MM.1S (cell line): ENCODE measurements at places on chromosomes 1 and 21.
A peak's percentile ranks its signal among the peaks of the same experiment; 100 is the strongest.

DNA sequence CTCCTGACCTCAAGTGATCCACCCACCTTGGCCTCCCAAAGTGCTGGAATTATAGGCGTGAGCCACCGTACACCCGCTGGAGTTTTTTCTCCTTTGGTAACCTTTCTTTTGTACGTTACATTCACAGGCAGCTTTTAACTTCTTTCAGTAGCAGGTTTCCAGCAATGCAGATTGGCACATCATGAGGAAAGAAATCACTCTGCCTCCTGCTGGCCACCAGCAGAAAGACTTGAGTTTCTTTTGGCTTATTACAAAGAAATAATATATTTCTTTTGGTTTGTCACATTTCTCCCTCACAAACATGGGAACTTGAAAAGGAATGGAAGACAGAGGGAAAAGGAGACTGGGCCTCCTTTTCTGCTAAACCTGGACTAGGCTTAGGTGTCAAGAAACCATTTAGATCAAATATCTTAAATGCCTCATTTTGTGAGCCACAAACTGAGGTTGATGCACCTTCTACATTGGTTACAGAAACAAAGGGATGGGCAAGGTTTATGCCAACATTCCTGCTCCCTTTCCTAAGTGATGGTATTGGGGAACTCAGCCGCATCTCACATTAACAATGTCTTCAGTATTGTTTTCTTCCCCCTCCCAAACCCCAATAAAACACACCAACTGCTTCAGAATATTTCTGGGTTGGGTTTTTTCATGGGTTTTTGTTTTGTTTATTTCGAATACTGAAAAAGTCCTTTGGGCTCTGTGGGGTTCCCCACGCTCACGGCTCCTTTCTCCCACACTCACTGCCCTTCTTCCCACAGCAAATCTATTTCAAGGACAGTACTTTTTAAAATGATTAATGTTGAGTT is 7.7 kb downstream of the ENSA start:
- DNase-seq = peak; percentile 69

DNA sequence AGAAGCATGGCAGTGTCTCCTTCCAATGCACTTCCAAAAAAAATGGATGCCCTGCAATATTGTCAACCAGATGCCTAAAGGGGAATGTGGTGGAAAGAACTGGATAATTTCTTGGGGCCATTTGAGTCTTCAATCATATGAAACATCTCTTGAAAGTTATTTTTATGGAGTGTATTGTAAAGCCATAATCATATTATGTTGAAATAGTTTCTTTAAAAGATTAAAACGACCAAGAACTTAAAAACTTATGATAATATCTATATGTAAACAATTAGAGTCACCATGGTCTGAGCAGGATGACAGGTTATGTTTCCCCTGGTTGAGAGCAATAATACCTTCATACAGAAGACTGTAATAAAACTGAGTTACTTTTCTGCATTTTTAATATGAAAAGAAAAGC is 457.2 kb downstream of the PCP4 start:
- DNase-seq = no peak

DNA sequence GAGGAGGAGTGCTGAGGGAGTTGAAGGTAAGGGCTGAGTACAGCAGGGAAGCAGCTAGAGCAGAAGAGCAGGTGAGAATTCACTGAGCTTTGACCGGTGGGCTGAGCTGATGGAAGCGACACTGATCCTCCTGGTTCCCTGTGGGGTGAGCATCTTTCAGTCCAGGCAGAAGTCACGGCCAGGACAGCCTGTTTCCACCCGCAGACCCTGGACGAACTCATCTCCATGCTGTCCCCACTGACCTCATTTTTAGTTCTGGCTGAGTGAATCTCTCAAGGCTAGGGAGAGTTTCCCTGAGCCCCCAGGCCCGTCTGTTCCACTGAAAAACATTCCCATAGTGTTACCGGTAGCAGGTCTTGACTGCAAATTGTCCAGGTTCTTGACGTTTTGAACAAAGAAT is 31.5 kb downstream of the FAM163A start:
- DNase-seq = no peak

GRCh38 chr1:183604038-183604808 is 14.0 kb upstream of the NCF2 start:
- DNase-seq = no peak

GRCh38 chr1:226406401-226406881 is 1.5 kb downstream of the PARP1 start:
- DNase-seq = peak; percentile 82

DNA sequence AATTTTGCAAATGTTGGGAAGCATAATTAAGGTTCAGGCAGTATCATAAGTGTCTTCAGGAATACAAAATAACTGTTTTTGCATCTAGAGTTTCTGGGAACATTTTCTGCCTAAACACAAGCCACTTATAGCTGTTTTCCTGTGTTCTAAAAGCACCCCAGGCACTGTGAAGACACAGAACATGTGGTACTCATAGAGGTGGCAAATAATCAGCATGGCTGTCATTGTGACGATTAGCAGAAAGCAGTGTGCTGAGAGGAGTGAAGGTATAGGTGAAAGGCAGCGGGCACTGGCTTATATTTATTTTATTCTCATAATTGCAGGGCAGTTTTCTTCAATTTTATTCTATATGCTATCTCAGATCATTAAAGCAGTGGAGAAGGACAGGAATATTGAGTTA is 119.6 kb downstream of the LRRC53 start:
- no peak for DNase-seq

DNA sequence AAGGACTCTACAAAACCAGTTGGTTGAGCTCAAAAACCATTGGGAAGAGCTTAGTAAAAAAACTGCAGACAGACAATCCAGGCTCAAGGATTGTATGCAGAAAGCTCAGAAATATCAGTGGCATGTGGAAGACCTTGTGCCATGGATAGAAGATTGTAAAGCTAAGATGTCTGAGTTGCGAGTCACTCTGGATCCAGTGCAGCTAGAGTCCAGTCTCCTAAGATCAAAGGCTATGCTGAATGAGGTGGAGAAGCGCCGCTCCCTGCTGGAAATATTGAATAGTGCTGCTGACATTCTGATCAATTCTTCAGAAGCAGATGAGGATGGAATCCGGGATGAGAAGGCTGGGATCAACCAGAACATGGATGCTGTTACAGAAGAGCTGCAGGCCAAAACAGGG is 104.0 kb upstream of the BMP8A start:
- no peak for DNase-seq

DNA sequence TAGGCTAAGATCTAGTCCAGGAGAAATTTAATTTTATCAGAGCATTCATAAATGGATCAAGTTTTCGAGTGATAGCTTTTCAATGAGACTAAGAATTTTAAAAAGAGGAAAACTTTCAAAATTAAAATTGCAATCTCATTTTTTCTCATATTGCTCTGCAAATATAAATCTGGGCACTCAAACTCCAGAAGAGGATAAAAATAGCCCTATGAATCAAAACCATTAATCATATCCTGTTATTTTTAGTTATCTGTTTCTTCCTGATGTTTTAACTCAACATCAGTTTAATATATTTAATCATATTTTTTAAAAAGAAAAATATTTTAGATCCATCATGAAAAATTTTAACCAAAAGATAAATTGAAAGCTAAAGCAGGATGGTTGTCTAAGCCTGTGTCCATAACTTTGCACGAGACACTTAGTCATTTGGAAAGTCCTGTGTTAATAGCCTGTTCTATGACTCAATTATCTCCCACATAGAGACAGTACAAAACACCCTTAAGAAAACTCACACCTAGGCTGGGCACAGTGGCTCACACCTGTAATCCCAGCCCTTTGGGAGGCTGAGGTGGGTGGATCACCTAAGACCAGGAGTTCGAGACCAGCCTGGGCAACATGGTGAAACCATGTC is 17.1 kb upstream of the PRRC2C start:
- DNase-seq = no peak

DNA sequence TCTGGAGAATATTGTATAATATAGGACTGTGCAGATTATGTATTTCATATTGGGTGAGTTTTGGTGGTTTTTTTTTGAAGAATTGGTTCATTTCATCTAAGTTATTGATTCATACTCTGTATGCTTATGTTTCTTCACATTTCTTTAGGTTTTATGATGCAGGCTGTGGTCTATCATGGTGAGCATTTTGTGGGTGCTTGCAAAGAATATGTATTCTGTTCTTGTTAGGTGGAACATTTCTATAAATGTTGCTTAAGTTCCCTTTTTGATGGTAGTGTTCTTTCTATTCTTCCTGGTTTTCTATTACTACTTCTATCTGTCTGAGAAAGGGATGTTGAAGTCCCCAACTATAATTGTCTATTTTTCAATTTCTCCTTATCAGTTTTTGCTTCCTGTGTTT is 42.6 kb downstream of the PKN2 start:
- DNase-seq = no peak

DNA sequence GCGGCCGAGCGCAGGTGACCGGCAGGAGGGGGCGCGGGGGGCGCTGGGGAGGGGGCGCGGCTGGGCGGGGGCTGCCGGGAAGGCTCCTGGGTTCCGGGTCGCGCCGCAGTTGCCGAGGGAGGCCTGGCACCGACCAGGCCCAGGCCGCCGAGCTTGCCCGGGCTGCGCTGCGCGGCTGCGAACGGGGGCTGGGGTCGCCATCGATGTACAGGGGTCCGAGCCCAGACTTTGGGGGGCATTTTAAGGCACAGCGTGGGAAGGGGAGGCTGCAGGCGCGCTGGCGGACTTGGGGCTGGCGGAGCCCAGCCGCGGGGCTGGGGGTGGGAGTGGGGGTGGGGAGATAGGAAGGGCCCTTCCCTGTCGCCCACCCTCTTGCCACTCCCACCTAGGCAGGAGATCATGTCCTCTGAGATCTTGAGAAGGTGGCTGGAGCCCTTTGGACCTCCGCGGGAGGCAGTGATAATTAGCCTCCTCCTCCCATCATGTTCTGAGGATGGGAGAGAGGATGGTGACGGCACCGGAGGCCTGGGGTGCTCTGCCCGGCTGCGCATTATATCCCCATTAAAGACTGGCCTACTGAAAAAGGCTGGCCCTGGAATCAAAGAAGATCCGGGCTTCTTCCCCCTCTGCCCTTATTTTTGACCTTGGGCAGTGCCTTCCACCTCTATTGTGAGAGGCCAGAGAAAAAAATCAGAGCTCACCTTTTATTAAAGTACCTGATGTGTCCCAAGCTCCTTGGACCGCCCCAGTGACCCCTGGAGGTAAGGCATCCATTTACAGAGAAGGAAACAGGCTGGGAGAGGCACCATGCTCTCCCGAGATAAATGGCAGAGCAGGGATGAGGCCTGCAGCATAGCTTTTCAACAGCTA is 497 bp downstream of the FBXO44 start:
- no peak for DNase-seq

DNA sequence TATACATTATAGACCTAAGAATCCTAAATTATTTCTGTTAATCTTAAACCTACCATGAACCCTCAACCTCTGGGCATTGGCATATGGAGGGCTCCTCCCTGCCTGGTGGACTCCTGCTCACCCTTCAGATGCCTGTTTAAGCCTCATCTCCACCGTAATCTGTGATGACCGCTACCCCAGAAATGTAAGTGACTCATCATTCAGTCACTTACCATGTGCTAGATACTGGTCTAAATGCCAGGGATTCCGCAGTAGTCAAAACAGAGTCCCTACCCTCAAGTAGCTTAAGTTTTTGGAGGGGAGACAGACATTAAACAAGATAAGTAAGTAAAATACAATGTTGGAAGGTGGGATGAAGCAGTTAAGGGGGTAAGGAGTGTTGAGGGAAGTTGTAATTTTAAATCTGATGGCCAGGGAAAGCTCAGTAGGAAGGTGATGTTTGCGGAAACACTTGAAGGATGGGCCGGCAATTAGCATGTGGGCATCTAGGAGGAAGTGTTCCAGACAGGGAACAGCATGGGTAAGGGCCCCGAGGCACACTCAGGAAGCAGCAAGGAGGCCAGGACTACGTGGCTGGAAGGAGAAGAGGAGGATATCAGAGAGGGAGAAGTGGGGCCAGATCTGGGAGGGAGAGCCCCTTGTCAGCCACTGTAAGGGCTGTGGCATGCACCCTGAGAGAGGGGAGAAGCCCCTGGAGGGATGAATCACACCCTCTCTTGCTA is 141.7 kb upstream of the HOOK1 start:
- DNase-seq = no peak

DNA sequence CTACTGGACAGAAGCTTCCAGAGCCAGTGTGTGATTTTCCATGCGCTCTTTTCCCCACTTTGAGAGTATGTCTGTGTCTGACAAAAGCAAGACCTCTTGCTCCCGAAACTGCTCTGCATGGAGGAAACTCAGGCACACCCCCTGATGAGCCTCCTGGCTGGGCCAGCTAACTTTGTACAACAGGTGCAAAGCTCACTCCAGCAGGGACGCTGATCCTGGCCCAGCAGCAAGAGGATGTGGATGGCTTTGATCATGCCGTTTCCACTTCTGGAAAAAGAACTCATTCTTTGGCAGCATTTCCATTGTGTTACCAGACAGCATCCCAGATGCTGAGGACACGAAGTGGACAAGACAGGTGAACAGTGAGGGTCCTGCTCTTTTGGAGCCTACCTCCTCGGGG is 103.1 kb downstream of the TLR5 start:
- DNase-seq = no peak

- DNase-seq = no peak
Observed at GRCh38 chr1:98940722-98941079, 64.0 kb downstream of the PLPPR5 start.

DNA sequence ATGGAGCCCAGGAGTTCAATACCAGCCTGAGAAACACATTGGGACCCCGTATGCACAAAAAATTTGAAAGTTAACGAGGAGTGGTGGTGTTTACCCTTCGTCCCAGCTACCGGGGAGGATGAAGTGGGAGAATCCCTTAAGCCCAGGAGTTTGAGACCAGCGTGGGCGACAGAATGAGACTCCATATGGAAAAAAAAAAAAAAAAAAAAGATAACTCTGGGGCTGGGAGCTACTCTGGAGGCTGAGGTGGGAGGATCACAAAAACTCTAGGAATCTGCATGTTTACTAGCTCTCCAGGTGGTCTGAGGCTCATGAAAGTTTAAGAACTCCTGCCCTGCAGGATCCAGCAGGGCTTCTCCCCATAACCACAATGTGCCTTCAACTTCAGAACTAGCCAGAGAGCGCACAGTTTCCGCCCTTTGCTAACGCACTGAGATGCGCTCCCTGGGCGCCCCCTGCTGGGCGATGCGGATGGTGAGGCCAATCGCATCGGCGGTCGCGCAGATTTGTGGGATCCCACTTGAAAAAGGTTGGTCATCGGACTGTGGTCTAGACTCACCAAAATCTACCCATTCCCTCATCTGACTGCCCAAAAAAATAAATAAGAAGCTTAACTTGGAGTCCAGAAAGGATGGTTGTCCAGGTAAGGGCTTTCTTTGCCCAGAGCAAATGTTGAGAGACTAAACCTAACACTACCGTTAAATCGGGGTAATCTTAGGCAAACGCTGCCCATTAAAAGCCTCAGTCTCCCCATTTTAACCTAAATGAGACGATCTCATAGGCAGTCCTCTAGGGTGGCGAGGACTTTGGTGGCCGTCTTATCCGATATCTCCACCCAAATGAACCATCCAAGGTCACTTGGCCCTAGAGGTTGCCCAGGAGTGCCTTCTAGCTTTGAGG is 8.8 kb downstream of the ZNF683 start:
- DNase-seq = peak; percentile 78
